ENCODE measurements at places on chromosomes 5 and 9.

GRCh38 chr9:130579738-130580463 is 524 bp downstream of the FUBP3 start:
- DNase-seq: no peak

- DNase-seq: no peak
Measured at GRCh38 chr9:124699575-124699974, 71.5 kb downstream of the NR6A1 start.

GRCh38 chr9:96500696-96501632 is 51.0 kb downstream of the HABP4 start:
- no peak for DNase-seq

DNA sequence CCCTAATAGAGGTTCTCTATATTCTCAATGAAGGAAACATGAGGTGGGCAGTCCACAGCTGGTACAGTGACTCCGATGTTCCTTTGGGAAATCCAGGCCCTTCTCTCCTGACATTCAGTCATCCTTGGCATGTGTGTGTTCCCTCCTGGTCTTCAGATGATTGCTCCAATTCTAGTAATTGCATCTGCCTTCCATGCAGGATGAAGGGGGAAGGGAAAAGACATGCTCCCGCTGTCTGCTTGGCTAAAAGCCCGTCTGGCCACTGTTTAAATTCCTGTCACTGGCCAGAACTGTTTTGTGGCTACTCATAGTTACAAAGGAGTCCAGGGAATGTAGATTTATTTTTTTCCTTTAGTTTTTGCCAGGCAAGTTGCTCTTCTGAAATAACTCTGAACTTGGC is 65.0 kb downstream of the MAST4 start:
- DNase-seq: no peak

DNA sequence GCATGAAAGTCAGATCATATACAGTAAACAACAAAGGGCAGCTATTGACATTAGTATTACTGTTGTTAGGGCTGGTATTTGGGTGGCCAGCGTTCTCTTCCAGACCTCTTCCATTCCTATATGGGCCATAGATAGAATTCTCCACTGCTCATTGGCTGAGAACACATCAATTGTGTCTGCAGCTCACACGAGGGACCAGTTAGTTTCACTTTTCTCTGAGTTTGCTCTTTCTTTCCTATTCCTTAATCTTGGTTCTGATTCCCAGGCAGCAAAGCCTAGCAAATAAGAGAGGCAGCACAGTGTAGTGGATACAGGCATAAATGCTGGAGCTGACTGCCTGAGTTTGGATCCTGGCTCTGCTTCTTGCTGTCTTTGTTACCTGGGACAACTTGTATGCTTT is 476.4 kb downstream of the SPOCK1 start:
- no peak for DNase-seq

DNA sequence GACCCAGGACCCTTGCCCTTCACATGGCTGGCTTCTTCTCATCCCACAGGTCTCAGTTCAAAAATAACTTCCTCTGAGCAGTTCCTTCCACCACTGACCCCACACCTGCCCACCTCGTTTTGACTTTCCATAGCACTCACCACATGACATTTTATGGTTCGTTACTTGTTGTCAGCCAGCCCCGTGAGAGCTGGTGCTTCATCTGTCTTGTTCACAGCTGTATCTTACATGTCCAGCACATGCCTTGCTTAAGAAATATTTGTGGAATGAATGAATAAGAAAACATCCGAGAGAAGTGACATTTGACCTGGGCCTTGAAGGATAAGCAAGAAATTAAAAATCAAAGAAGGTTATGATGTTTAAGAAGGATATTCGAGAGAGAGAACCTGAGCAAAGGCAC is 193.9 kb downstream of the RFK start:
- no peak for DNase-seq

- DNase-seq: no peak
Measured at GRCh38 chr5:73282923-73283322, 109.9 kb downstream of the TMEM174 start.

GRCh38 chr5:38291355-38291754 is 33.0 kb downstream of the EGFLAM start:
- DNase-seq: no peak
